H7 (cell line): ENCODE measurements at places on chromosomes 4 and X.

DNA sequence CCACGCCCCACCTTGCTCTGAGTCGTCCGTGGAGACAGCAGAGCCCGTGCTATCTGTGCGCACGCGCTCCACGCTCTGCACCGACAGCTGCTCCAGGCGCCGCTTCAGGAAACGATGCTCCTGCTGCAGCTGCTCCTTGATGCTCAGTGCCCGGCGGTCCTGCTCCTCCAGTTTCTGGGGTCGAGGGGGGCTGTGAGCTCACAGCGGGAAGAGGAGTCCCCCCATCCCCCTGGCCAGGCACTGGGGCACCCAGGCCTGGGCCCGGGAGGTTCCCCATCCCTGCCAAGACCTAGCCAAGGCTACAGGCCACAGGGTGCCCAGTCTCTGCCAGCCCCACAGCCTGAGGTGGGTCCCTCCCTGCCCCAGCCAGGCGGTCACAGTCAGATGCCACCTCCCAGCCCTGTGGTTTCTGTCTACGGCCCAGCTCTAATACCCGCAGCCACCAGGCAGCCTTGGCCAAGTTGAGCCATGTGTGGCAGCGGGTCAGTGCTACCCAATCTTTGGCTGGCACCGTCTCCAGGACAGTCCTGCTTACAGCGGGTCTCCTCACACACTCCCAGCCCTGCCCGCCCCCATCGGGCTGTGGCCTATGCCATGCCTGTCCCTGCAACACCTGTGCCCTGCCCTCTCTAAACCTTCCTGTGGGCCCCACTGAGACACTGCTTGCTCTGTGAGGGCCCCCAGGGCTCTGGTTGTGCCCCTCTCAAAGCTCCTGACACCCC lies 9.3 kb upstream of the HAUS3 start:
- peak; percentile 37 for DNase-seq

DNA sequence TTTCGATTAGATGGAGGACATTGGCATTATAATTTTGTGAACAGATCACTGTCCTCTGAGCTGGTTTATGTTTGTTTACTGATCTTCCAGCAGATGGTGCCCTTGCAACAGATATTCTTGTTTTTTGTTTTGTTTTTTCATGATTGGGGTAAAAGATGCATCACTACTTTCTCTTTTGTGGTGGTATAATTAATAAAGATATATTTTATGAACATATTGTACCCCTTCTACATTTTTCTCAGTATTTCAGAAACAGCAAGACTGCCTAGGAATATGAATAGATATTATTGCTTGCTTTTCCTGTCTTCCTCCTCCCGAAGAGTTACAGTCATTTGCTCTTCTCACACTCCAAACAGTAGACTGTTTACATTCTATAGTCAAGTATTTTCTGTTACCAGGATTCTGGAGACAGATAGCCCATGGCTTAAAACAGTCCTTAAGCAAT lies 905.2 kb downstream of the TRAM1L1 start:
- DNase-seq = no peak

DNA sequence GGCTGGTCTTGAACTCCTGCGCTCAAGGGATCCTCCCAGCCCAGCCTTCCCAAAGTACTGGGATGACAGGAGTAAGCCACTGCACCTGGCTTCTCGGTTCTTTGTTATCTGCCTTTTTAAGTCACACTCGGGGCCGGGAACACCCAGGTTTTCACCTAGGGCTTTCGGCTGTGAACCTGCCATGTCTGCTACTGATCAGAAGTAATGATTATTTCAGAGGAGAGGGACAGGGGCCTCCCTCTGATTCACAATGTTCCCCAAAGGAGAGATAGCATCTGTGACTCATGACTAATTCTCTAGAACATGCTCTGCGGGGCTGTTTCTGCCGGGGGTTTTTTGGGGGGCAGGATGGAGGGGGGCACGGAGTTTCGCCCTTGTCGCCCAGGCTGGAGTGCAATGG lies 26.9 kb downstream of the CRLF2 start:
- no peak for DNase-seq

- DNase-seq = no peak
These were observed 35.0 kb downstream of the NUDT11 start for GRCh38 chrX:51461053-51462044.

GRCh38 chr4:97558204-97558778 lies 585.0 kb downstream of the STPG2 start:
- peak; percentile 10 for DNase-seq

GRCh38 chr4:69823048-69823447 lies 36.9 kb downstream of the SULT1E1 start:
- no peak for DNase-seq

- DNase-seq = peak; percentile 40
These were observed 98.1 kb downstream of the DCTD start for GRCh38 chr4:182818926-182819730.

DNA sequence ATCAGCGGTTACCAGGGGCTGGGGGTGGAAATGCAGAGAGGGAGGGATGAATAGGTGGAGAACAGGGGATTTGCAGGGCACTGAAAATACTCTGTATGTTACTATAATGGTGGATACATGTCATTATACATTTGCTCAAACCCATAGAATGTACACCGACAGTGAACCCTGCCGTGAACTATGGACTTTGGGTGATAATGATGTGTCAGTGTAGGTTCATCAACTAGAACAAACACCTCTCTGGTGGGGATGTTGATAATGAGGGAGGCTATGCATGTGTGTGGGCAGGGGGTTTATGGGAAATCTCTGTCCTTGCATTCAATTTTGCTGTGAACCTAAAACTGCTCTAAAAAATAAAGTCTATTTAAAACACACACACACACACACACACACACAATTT lies 11.5 kb downstream of the HPSE start:
- DNase-seq = no peak

DNA sequence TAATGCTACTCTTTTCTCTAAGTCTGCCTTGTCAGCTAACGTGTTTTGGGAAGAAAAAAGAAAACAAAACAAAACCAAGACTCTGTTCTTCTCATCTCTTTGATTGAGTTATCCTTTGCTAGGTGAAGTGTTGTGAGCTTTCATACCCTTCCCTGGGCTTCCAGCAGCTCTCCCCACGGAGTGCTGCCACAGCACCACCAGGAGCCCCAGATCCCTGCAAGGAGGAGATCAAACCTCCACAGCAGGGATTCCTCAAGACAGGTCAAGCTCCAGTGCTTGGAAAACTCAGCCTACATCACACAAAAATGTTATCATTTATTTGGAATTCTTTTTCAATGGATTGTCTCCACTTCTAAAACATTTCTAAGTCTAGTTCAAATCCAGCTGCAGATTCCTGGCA lies 1981.9 kb upstream of the TENM3 start:
- peak; percentile 3 for DNase-seq

- peak; percentile 14 for DNase-seq
These were observed 519.5 kb downstream of the FGF13 start for GRCh38 chrX:138191998-138192397.

DNA sequence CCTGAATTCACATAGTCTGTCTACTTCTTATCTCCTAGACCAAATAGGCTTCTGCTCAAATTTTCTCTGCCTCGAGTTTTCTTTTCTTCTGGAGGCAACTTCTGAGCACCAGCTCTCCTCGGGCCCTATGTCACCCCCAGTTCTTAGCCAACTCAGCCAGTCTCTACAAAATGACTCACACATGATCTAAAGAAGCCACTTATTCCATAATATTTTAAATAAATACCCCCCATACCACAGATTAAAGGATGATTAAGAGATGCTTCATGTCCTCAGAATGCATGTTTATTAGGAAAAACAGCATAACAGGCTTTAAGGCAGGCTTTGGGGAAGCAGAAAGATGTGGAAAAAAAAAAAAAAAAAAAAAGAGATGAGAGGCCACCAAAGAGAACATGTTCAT lies 36.6 kb upstream of the DDX53 start:
- no peak for DNase-seq

DNA sequence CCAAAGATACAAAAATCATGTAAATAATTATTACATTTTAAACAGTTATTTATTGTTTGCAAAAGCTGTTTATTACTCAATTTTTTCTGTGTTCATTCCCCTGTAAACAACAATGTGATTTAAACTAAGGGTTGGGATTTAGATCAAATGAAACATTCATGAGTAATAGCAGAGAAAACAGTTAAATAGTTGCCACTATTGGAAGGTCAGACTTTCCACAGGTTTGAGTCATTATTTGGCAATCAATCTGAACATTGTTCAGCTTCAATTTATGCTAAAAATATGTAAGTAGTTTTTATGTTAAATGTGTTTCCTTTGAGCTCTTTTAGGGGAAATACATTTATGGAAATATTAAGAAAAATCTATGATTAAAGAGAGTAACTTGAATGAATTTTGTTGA lies 144.9 kb downstream of the STIM2 start:
- no peak for DNase-seq

DNA sequence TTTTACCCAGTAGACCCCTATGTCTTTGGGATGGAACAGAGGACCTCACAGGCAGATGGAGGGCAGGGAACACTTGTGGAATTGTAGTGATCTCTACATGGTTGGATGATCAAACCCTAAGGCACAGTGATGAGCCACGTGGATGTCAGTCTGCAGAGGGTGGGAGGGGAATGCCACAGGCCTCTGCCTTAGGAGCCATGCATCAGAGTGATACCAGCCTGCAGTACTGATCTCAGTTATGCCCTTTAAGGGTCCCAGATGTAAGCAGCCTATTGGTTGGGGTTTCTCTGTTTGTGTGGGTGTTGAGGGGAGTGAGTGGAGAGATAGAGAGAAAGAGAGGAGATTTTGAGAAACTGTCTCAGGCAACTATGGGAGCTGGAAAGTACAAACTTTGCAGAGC lies 39.9 kb upstream of the XAGE1B start:
- DNase-seq = no peak

- DNase-seq = peak; percentile 28
These were observed 1.2 kb upstream of the TAPT1 start for GRCh38 chr4:16227462-16227868.

- no peak for DNase-seq
These were observed 20.1 kb upstream of the MSANTD1 start for GRCh38 chr4:3228881-3229280.

GRCh38 chr4:31983246-31983645 lies 1263.1 kb downstream of the PCDH7 start:
- DNase-seq = no peak

GRCh38 chr4:175422331-175422730 lies 389.7 kb downstream of the GPM6A start:
- DNase-seq = no peak

GRCh38 chr4:2443061-2443730 lies 24.4 kb downstream of the CFAP99 start:
- DNase-seq = no peak

GRCh38 chr4:64588507-64588906 lies 179.3 kb upstream of the TECRL start:
- no peak for DNase-seq

DNA sequence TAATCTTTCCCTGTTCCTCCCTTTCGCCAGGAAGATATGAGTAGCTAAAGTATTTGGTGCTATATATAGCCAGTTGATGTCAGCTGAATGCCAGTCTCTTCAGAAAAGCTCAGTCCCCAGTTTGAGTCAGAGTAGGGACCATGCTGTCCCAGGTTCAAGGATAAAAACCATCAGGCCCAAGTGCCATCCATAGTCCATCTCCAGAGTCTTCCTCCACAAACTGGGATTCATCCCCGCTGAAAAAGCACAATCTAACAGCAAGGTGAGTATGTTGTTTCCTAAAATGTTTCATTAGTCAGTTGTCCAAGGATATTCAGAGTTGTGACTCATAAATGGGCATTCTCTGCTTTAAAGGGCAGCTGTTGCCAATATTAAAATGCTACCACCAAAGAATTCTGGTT lies at the start of gene MYOZ2:
MYOZ2 (plus strand) TSS at position 112 of the 401 bp plus-strand sequence. CDS start 694 bp downstream, outside the sequence.
- DNase-seq = no peak

DNA sequence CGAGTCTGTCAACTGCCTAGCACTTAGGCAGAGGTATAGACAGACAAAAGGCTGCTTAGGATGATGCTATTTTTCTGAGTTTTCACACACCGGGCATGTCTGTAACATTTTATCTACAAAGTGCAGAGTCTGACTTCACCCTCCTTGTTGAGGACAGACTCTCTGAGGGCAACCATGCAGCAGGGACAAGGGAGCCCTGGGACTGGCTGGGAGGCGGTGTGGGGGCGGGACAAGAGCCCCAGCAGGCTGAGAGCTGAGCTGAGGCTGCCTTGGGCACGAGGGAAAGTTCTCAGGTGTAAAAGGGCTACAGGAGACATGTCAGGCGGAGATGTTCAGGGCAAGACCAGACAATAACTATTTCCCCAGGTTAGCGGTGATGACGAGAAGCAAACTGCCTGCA lies 81.6 kb downstream of the GATB start:
- DNase-seq = peak; percentile 66

DNA sequence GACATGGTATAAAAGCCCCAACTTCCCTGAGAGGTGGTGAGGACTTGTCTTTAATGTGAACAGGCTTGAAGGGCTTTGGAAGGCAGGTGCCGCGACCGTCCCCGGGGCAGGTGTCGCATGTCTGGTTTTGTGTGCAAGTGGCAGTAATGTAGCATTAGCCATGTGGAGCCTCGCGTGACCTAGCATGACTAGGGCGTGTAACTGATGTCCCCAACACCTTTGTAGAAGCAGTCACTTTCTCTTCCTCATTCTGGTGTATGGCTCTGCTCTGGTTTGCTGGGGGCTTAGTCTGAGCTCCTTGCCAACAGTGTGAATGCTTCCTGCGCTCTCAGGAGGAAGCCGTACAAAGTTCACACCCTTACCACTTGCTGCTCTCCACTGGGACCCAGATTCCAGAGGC lies 145.7 kb downstream of the AMMECR1 start:
- DNase-seq = no peak

- no peak for DNase-seq
These were observed 4.7 kb upstream of the ZXDB start for GRCh38 chrX:57587062-57587461.

DNA sequence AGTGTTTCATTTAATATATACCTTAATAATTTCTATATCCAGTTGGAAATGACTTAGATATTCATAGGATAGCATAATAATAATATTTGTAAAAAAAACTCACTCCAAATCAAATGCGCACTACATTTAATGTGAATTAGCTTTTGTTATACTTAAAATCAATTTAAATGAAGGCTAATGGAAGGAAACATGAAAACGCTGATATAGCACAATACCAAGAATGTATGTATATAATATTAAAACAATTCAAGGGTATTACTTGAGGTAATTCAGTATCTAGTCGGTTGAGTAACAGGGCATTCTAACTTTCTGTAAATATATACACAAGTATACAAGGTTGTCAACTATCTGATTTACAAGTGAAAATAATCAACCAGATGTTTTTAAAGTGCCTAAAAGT lies 307.1 kb upstream of the TEX13C start:
- DNase-seq = no peak

GRCh38 chr4:38500433-38500832 lies 163.6 kb upstream of the KLF3 start:
- no peak for DNase-seq

GRCh38 chr4:41308398-41308797 lies 51.7 kb downstream of the UCHL1 start:
- no peak for DNase-seq

DNA sequence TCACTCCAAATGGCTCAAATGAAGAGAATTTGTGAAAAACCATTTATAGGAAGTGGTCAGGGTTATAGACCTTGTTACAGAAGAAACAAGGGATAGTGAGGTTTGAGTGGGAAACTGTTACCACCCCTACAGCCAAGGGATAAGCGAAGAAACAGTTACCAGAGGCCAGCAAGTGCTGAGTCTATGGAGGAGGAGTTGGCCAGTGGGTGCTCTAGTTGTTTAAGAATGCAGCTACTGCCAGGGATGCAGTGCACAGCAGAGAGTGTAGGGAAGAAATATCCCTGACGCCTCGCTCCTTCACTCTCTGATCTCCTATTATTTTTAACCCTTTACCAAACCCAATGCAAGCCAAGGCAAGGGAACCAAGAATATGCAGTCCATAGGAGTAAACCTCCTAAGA lies 15.2 kb upstream of the SYTL4 start:
- no peak for DNase-seq

- no peak for DNase-seq
These were observed 28.6 kb upstream of the BBS12 start for GRCh38 chr4:122703868-122704267.
